ENCODE measurements at places on chromosomes 1 and 21.

- peaks cover 9% of the 10 kb centered on the region for H3K27me3 ChIP-seq
- no peaks in the 10 kb centered on the region for H3K36me3 ChIP-seq
- H3K4me1 ChIP-seq = peaks cover 14% of the 10 kb centered on the region
- no peak overlapping the region for H3K27ac ChIP-seq
- no peak overlapping the region for H3K4me3 ChIP-seq
Observed at GRCh38 chr1:150061632-150062101, 5.9 kb upstream of the VPS45 start.

DNA sequence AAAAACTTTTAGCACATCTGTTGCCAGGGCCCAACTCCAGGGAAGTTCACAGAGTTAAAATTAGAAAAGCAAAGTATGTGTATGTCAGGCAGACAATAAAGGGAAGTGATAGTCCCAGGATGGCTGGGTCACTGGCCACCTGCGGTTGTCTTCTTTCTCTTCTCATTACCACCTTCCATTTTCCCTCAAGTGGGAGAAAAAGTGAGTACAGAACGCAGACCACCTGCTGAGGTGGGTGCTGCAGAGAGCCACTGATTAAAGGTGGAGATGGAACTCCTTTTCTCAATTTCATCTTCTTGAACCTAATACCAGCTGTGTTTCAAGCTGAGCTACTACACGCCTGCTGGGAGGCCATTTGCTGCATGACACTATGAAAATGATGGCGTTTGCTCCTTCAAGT is 88.8 kb upstream of the PDE4B start:
- H3K4me1 ChIP-seq = no peaks in the 10 kb centered on the region
- H3K36me3 ChIP-seq = no peaks in the 10 kb centered on the region
- H3K27ac ChIP-seq = no peak overlapping the region
- no peak overlapping the region for H3K4me3 ChIP-seq
- peaks cover 15% of the 10 kb centered on the region for H3K27me3 ChIP-seq

GRCh38 chr1:75127916-75128717 is 6.1 kb upstream of the LHX8 start:
- H3K36me3 ChIP-seq = peaks cover 13% of the 10 kb centered on the region
- H3K27ac ChIP-seq = no peak overlapping the region
- DNase-seq = no peak
- peaks cover 85% of the 10 kb centered on the region for H3K27me3 ChIP-seq
- no peaks in the 10 kb centered on the region for H3K4me1 ChIP-seq
- no peak overlapping the region for H3K4me3 ChIP-seq

DNA sequence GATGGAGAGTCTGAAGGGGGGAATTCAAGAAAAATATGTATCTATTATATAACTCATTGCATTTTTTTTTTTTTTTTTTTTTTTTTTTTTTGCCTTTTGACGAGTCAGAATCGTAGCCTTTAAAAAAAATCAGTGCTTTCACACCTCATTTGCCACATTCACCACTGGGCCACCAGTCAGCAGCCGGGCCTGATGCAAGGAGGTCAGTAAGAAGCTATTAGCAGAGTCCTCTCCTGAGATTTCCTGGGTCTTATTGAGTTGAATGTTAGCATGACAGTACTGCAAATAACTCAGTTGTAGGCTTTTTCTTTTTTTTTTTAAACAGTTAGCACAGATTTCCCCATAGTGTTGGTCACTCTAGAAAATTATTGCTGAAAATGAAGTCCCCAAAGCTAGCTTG is 139.8 kb downstream of the SPATA17 start:
- H3K27ac ChIP-seq = no peak overlapping the region
- H3K27me3 ChIP-seq = no peaks in the 10 kb centered on the region
- no peaks in the 10 kb centered on the region for H3K4me1 ChIP-seq
- H3K36me3 ChIP-seq = no peaks in the 10 kb centered on the region
- no peak overlapping the region for H3K4me3 ChIP-seq

- no peak for DNase-seq
- H3K27me3 ChIP-seq = no peaks in the 10 kb centered on the region
- H3K27ac ChIP-seq = peak overlapping the region; percentile 21
- peaks cover 12% of the 10 kb centered on the region for H3K36me3 ChIP-seq
Observed at GRCh38 chr1:150387200-150387599, 23.3 kb downstream of the RPRD2 start.

DNA sequence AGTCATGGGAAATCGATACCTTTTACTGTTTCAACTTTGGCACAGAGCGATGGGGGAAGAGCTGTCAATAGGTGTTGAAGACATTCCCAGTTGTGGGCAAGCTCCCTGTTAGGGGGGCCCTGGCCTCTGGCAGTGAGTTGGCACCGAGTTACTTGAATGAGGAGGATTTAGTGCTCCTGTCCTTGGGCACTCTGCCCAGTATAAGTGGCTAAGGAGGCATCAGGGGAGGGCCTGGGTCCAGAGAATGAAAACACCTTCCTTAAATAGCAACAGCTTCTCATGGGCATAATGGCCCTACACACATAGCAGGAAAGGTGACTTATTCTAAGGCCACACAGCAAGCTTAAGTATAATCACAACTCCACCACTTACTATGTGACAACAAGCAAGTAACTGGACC is 664.4 kb downstream of the PTPRU start:
- H3K4me1 ChIP-seq = no peaks in the 10 kb centered on the region
- DNase-seq = no peak
- H3K36me3 ChIP-seq = no peaks in the 10 kb centered on the region

DNA sequence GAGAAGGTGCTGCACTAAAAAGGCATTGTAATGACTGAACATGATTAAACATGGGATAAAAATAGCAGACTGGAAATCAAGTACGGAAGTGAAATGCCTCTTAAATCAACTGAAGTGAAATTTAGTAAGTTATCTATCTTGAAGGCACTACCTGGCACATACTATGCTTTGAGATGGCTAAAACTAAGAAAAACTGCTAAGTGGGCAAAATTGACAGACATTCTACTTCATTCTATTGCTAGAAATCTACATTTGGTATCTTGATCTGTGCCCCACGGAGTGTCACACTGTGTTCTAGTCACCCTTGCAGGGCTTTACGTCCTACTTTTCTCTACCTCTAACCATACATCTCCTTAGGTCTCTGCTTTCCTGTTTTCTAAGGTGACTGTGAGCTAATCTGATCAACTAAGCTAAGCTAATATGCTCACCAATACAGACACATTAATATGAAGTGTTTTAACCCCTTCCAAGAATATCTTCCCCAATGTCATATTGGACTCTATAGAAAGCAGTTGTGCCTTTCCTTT is 4.1 kb downstream of the PDC start:
- no peak for DNase-seq
- no peaks in the 10 kb centered on the region for H3K27me3 ChIP-seq
- H3K4me1 ChIP-seq = no peaks in the 10 kb centered on the region

GRCh38 chr1:55000110-55001085 is 1.7 kb downstream of the BSND start:
- no peaks in the 10 kb centered on the region for H3K36me3 ChIP-seq
- no peak for DNase-seq
- peaks cover 44% of the 10 kb centered on the region for H3K27me3 ChIP-seq

GRCh38 chr1:2604844-2605508 is 18.4 kb downstream of the PRXL2B start:
- no peak overlapping the region for H3K27ac ChIP-seq
- no peaks in the 10 kb centered on the region for H3K4me1 ChIP-seq
- no peak for DNase-seq
- H3K4me3 ChIP-seq = no peak overlapping the region
- H3K36me3 ChIP-seq = no peaks in the 10 kb centered on the region

DNA sequence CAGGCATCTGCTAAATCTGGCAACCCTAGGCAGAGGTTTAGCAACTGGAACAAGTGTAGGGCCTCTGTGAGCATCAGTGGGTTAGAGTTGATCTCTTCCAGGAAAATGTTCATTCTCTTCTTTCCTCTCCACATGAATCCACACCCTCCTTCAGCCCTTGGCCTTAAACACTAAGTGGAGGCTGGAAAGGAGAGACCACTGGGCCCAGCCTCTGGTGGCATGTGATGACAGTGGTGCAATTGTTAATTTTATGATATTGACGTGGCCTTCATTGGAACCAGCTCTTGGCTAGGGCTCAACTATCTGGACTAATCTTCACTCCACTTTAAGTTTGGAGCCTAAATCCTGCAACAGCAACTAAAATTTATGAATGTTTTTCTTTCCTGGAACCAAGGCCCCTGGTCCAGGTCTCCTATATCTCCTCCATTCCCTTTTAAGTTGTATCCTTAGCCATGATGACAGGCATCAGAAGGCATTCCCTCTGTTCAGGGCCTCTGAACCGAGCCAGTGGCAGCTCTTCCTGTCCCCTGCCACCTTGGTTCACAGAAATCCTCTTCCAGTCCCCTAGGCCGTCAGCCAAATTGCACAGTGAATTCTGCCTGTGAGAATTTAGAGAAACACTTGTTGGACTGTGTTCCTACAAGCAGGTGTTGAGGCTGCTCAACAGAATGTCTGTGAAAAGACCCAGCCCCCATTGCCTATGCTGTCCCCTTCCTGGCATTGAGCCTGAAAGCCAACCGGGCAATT is 132.2 kb downstream of the PSMG1 start:
- peaks cover 6% of the 10 kb centered on the region for H3K27me3 ChIP-seq
- H3K4me1 ChIP-seq = no peaks in the 10 kb centered on the region
- no peak overlapping the region for H3K27ac ChIP-seq
- no peaks in the 10 kb centered on the region for H3K36me3 ChIP-seq
- DNase-seq = no peak
- H3K4me3 ChIP-seq = no peak overlapping the region

DNA sequence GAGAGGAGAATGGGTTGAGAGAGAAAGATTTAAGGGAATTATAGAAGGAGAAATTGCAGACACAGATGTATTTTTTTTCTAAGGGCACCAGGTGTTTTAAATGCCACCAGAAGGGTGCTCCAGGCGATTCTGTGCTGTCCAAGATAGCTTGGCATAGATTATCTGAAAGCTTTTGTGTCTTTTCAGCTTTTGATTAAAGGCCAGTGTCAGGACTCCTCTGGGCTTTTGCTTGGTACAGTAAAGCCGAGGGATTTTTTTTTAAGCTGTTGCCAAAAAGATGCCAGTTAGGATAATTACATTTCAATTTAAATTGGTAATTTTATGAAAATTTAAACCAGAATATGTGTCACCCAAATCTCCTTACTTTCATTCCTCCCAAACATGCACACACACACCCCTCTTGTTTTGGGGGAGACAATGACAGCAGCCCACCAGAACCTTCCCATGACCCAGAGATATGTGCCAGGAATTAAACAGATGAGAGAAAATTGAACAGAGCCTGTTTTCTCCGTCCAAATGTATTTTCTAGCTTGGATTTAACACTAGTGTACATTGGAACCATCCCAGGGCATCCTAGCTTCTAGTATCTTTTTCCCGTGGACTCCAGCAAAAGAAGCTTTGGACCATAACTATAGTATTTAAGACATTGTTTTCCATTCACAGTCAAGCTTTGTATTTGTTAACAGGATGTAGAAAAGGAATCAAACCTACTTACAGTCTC is 670.7 kb upstream of the CXADR start:
- no peak overlapping the region for H3K27ac ChIP-seq
- no peak overlapping the region for H3K4me3 ChIP-seq
- no peaks in the 10 kb centered on the region for H3K27me3 ChIP-seq
- H3K36me3 ChIP-seq = no peaks in the 10 kb centered on the region
- DNase-seq = no peak

- H3K27ac ChIP-seq = no peak overlapping the region
- H3K4me3 ChIP-seq = no peak overlapping the region
- no peaks in the 10 kb centered on the region for H3K4me1 ChIP-seq
- no peak for DNase-seq
Observed at GRCh38 chr1:217888328-217888727, 257.2 kb downstream of the SPATA17 start.

- H3K36me3 ChIP-seq = no peaks in the 10 kb centered on the region
- H3K4me1 ChIP-seq = no peaks in the 10 kb centered on the region
- H3K27me3 ChIP-seq = no peaks in the 10 kb centered on the region
- no peak overlapping the region for H3K4me3 ChIP-seq
- DNase-seq = no peak
Observed at GRCh38 chr1:76130992-76131391, 56.4 kb downstream of the ST6GALNAC3 start.

DNA sequence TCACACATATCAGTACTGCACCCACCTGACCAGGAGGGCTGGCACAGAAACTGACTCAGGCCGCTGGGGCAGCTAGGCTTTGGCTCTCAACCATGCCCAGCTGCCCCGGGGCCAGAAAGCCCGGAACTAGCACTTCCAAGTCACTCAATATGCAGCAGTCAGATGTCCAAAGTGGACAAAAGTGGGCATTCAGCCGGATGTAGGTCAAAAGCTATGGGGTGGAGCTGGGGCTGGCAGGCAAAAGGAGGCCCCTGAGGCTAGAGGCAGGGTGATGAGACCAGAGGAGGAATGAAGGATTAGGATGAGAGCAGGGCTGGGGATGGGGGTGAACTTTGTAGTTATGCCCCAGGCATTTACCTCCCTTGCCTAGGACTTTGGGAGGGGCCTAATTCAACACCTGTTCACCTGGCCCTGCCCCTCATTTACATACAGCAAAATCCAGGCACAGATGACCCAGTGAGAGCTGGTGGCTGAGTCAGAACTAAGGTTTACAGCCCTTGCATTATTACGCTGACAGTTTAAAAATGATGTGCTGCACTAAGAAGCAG is 30.7 kb upstream of the EDN2 start:
- peaks cover 7% of the 10 kb centered on the region for H3K4me1 ChIP-seq
- H3K4me3 ChIP-seq = no peak overlapping the region
- peak overlapping the region; percentile 16 for H3K27ac ChIP-seq
- DNase-seq = no peak
- no peaks in the 10 kb centered on the region for H3K27me3 ChIP-seq

- peaks cover 17% of the 10 kb centered on the region for H3K27me3 ChIP-seq
- H3K36me3 ChIP-seq = no peaks in the 10 kb centered on the region
- DNase-seq = no peak
- no peak overlapping the region for H3K4me3 ChIP-seq
- H3K27ac ChIP-seq = no peak overlapping the region
Observed at GRCh38 chr1:47692196-47692595, 254.4 kb downstream of the FOXD2 start.

DNA sequence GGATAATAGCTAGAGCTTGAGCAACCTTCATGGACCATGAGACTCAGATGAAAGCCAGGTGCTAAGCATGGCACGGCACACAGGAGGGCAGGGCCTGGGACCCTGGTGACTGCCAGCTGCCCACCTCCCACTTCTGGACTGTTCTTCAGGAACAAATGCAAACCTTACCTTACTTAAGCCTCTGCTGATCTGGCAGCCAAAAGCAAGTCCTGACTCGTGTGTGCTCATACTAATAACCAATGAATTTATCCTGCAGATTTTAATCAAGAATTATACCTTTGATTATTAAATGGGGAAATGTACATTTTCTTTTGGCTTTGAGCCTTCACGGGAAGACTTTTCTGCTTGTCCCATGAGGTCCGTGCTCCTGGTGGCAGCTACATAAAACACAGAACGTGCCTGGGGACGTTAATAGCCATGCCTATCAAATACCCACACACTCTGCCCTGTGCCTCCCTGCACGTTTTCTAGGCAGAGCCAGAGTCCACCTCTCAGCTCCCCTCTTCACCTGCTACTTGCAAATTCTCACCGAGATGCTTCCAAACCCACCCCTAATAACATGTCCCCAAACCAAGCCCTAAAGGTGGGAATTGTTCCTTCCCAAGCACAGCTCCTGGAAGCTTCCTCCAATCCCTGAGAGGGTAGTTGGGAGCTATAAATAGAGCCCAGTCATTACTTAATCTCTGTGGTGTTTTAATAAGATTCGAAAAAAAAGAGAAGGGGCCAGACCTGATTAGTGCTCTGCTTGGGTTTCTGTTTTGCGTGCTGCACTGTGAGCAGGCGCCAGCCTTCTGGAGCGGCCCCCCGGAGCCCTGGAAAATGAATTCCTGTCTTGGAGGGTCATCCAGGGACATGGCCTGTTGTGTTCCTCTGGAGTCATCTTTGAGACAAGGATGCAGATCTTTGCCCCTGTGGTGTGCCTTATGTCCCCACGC is 33.5 kb downstream of the SLC1A7 start:
- DNase-seq = no peak
- peaks cover 20% of the 10 kb centered on the region for H3K4me1 ChIP-seq
- H3K27me3 ChIP-seq = peaks cover 40% of the 10 kb centered on the region
- H3K36me3 ChIP-seq = no peaks in the 10 kb centered on the region
- no peak overlapping the region for H3K4me3 ChIP-seq
